Esophagus squamous epithelium (tissue), 5 donors: ENCODE measurements at places on chromosomes 6 and 20.

- DNase-seq, result no peak
Observed at GRCh38 chr6:5138995-5139827, 54.1 kb downstream of the PPP1R3G start.

DNA sequence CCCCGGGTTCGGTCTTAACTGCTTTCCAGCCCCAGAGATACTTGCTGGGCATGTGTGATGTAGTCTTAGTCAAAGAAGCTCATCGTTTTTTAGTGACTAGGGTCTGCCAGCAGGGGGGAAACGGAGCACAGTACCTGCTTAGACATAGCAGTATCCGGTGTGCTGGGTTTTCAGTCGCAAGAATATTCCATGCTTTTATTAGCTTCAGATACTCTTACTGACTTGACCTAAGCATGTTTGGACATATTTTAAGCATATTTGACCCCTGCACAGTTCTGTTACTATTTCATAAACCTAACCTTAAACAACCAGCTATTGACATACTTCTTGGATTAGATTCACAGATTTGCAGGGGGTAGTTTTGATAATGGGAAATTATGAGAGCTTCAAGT, 3.0 kb downstream of the E2F3 start:
- DNase-seq, result peak; percentile 2

DNA sequence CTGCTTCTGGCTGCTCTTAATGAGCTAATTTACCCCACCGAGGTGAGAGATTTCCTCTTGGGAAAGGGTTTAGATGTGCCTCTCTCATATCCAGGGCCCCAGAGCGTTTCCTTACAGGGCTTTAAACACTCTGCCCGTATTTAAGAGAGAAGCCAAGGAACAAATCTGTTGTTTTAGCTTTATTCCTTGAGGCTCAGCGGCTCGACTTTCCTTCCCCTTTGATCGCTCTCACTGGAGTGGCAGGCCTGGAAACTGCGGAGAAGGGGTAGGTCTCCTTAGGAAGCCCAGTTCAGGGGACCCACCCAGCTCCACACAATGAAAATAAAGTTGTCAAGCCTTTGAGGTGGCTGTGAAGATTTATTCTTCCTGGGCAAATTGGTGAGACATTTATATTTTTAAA, 132.0 kb upstream of the JAG1 start:
- no peak for DNase-seq

GRCh38 chr20:16388731-16389130, 184.5 kb downstream of the KIF16B start:
- DNase-seq, result no peak

- DNase-seq, result no peak
Observed at GRCh38 chr6:142794424-142794823, 150.6 kb downstream of the HIVEP2 start.
